Activated CD8-positive, alpha-beta T cell treated with anti-CD3 and anti-CD28 coated beads for 36 hours (primary cell): ENCODE measurements at places on chromosomes 7 and 10.

DNA sequence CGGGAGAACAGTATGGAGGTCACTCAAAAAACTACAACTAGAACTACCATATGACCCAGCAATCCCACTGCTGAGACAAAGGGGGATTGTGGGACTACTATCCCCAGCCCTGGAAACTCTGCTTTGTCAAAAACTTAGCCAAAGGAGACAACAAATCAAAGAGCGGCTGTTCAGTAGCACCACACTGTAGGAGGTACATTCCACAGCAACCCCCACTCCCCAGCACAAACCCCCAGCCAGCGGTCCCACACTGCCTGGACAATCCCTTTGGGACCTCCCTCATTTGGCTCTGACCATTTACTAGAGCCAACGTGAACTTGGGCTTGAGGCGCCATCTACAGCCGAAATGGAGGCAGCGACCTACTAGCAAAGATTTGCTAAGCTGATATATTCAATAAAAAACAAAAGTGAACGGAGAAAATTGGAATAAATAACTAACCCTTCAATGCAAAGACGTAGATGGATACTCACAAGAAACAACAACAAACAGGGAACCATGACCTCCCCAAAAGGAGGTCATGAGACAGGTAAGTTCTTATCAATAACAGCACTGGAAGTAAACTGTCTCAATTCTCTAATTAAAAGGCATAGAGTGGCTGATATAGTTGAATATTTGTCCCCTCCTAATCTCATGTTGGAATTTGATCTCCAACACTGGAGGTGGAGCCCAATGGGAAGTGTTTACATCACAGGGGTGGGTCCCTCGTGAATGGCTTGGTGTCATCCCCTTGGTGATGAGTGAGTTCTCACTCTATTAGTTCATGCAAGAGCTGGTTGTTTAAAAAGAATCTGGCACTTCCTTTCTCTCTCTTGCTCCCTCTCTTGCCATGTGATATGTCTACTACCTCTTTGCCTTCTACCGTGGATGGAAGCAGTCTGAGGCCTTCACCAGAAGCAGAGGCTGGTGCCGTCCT lies 119.0 kb upstream of the KCNMA1 start:
- DNase-seq: peak; percentile 55

GRCh38 chr10:55180357-55180756 lies 379.3 kb upstream of the PCDH15 start:
- DNase-seq: no peak

DNA sequence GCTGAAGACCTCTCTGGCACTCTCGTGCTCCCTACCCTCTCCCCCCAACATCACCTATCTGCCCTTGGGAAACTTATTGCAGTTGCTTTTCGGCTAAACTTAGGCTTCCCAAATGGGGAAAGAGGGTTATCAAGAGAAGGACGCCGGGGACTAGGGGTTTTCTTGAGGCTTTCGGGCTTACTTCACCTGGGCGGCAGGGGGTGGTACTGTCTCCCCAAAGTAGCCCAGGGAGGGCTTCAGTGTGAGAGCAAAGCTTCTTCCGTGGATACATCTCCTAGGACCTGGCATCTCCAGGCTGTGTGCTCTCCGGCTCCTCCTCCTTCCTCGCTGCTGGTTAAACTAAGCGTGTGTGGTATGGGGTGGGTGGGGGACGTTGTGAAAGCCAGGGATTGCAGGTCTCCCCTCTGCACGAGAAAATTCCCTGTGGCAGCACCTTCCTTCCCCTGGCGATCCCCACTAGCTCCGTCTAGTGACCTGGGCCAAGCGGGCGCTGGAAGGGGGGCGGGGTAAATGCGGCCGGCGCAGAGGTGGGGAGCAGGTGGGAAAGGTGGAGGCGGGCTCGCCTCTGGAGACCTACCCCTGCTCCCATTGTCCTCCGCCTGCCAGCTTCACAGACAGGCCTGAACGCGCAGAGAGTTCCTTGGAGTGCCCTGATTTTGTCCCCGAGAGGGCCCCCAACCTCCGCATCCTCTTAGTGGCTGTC lies 1.1 kb downstream of the PLXDC2 start:
- peak; percentile 2 for DNase-seq

- peak; percentile 51 for DNase-seq
Measured at GRCh38 chr10:85612378-85612775, 754.2 kb downstream of the GRID1 start.

DNA sequence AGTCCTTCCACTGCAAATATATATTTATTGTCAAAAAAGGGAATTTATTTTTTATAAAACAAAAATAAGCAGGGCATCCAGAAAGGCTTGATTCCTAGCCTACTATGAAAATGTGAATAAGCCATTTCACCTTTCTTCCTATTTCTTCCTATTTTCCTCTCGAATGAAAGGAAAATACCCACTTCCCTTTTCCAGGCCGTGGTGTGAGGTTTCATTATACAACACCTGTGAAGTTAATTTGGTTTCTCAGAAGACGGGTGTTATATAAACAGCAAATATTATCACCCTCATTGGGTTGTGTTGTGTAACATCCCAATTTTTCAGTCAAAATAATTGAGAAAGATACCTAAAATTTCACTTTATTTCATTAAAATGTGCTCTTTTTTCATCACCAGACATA lies 214.3 kb downstream of the DGKB start:
- no peak for DNase-seq

GRCh38 chr7:7681936-7682329 lies 36.5 kb downstream of the RPA3 start:
- DNase-seq: no peak

DNA sequence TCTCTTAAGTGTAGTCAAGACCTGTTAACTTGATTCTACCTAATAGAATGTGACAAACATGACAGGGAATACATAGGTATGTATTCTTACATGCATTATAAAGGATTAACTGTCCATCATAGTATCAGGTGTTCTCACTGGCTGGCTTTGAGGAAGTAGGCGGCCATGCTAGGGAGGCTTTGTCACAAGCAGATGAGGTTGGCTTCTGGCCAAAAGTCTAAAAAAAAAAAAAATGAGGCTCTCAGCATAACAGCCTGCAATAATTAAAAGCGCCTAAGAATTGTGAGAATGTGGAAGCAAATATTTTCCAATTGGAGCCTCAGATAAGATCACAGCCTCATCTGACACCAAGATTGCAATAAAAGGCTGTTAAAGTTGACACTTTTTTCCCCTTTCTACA lies 1256.8 kb upstream of the SORCS1 start:
- no peak for DNase-seq

DNA sequence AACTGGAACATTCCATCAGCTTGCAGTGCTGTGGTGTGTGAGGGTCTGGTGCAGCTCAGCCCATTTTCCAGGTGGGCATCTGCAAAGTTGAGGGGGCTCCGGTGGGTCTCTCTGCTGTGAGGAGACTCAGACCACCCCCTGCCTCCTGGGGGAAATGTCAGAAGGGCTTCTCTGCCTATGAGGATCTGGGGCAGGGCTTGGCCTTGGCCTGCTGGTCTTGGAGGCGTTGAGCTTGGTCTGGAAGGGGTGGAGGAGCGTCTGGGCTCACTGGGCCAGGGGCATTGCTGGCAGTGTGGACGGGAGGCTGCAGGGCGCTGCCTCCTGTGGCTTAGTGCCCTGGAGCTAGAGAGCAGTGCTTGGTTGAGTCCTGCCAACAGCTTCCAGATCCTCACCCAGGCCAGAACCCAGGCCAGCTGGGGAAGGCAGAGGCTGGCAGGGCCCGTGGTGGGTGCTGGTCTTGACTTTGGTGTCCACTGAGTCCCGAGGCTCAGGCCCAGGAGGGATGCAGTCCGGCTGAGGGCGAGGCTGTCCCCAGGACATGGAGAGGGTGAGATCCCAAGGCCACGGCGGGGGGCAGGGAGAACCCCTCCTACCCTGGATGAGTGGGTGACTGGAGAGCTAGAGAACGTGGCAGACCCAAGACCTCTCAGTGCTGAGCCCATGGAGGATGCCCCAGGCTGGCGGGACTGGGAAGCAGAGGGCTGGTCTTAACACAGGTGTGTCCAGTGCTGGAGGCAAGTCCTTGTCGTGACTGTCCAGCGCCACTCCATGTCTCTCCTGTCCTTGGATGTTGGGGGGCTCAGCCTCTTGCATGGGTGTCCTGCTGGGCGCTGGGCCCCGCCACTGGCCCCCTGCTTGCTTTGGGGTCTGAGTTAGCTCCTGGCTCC lies 2.8 kb downstream of the SPRN start:
- no peak for DNase-seq

DNA sequence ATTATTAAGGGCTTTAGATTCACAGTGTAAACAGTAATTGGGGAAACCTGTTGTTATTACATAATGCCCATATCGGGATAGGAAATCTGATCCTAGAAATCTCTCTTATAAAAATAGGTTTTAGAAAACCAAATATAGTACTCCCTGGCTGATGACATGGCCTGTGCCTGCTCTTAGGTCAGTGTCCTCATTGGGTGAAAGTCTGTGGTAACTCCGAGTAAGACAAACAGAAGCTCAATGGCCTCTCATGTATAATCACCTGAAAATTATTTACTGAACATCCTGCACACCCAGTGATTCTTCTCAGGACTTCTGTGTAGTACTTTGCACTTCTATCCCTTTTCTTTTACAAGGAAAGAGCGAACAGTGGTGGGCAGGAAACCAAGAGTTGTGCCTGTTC lies 37.8 kb downstream of the SEM1 start:
- DNase-seq: no peak

DNA sequence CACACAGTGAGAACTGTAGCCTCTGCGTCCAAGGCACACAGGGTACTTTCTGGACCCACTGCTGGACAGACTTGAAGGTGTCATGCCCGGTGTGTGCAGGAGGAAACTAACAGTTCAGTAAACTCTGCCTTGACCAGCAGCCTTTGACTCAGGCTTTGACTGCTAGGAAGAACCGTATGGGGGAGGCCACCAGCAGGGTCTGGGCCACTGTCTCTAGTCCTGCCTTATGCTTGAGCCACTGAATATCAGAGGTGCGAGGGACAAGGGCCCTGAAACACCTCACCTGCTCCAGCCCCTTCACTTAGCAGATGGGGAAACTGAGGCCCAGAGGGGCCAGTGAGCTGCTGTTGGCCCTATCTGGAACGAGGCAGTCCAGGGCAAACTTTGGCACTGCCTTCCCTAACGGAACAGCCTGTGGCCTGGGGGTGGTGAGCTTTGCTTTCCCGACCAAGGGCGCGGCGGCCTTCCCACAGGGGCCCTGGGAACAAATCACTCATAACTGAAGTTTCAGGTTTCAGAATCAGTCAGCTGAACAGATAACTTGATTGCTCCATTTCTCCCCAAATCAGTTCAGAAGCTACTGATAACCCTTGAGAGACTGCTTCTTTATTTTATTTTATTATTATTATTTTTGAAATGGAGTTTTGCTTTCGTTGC lies 130.0 kb downstream of the FAM53B start:
- DNase-seq: peak; percentile 67

GRCh38 chr7:84923348-84923747 lies 263.5 kb downstream of the SEMA3D start:
- no peak for DNase-seq

DNA sequence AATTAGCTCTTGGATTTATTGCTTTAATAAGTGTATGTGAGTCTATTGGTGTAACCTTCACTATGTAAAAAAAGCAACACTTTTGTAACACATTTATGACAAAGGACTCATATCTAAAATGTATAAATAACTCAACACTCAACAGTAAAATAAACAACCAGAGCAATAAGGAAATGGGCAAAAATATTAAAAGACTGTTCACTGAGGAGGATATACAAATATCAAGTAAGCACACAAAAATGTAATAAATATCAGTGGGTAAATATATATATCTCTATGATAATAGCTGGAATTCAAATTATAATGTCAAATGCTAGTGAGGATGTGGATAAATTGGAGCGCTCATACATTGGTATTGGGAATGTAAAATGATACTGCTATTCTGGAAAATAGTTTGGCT lies 53.0 kb downstream of the HDAC9 start:
- DNase-seq: no peak
